GM23338 (cell line): ENCODE measurements at places on chromosomes 3 and 15.

- DNase-seq: no peak
These were observed 24.7 kb upstream of the MCTP2 start for GRCh38 chr15:94206463-94207167.

GRCh38 chr3:153591561-153592245 lies 429.7 kb downstream of the RAP2B start:
- DNase-seq: no peak

GRCh38 chr3:10982782-10983181 lies 9.8 kb upstream of the SLC6A1 start:
- DNase-seq: no peak

GRCh38 chr15:100663915-100664281 lies 61.5 kb downstream of the ASB7 start:
- DNase-seq: no peak

DNA sequence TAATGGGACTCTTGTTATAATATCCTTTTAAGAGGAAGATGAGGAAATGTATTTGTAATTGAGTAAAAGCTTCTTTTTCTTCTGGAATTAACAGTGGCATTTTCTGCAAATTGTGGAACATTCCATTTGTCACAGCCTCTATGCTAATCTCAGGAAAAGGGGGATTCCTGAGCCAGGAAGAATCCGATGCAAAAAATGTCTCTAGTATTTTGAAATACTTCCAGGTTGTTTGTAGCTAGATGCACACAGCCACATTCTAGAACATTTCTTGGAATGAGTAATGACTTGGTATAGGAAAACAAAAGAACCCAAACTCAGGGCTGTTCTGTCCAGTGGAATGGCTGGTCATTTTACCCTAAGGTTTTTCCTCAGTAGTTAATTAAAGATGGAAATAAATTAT lies 98.5 kb upstream of the SLC2A2 start:
- no peak for DNase-seq

DNA sequence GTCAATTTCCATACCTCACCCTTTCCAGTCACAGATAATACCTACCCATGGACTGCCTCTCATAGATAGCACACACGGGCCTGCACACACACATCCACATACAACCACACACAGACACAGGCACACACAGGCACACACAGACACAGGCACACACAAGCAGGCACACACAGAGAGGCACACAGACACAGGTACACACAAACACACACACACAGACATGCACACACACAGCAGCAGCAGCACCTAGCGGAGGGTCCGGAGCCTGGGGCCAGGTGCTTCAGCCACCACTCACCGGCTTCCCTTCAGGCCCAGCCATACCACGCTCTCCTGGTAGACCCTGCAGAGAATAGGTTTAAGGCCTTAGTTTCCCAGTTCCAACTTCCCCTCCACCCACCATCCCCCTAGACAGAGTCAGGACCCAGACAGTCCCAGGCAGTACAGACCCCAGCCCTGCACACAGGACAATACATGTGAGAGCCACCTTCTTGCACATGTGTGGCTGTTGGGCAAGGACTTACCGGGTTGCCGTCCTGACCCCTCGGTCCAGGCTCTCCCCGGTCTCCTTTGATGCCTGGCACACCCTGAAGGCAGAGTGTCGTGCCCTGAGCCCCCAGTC lies 10.5 kb upstream of the UCN2 start:
- DNase-seq: no peak

DNA sequence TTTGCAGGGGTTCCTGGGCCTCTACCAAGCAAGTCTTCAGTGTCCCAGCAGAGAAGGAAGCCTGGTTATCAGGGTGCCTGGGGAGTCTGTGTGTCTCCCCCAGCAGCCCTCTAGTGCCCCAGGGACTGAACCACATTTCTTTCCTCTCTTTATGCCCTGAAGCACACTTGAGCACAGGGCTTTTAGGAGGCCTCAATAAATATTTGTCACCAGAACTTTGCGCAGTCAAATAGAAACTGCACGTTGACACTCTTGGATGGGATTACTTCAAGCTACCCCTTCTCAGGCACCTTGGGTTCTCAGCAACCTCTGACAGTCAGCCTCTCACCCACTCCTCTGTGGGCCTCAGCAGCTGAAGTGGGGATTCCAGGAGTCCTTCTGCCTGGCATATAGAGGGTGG lies 226.6 kb upstream of the HES1 start:
- DNase-seq: no peak

DNA sequence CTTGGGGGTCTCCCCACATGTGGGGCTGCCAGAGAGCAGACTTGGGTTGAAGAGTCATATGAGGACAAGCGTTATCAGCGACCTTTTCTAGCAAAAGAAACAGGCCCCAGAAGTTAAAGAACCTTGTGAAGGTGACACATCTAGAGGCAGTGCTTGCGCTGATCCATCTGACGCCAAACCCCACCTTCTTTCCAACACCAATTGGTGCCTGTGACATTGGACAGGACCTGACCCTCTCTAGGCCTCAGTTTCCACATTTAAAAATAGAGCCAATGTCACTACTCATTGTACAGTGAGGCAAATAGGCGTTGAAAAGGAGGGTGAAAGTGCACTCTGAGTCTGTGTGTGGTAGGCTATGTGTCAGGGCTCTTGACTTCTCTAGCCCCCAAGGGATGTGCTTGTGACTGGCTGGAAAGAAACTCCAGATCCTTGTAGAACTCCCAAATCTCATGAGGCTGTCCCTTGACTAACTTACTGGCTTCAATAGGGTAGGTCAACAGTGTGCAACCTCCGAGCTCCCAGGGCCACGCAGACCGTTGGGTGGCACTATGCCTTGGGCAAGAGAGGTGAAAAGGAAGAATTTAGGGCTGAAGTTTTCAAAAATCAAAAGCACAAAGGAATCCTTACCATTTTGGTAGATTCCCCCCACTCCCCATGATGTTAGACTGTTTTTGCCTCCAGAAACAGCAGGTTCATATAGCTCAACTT lies 666 bp upstream of the FAM219B start:
- peak; percentile 34 for DNase-seq

- DNase-seq: peak; percentile 83
These were observed 45.4 kb upstream of the TMC3 start for GRCh38 chr15:81419332-81419943.

GRCh38 chr15:98433346-98433745 lies 215.0 kb upstream of the IGF1R start:
- no peak for DNase-seq

DNA sequence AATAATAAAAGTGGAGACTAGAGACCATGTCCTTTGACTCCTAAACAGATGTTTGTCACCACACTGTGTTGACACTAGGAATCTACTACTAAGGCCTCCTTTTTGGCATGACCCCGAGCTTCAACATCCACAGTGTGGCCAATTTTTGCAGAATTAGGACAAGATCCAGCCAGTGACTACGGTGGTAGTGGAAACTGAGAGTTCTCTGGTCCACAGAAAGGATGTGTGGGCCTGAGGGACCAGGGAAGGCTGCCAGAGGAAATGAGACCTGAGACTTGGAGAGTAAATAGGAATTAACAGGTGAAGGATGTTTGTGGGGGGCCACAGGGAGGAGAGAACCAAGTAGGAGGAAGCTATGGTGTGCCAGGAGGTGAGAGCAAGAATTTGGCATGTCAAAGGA lies 122.7 kb downstream of the CHCHD6 start:
- no peak for DNase-seq

GRCh38 chr3:64316971-64317370 lies 91.7 kb upstream of the PRICKLE2 start:
- no peak for DNase-seq

- DNase-seq: no peak
These were observed 36.1 kb upstream of the TIPARP start for GRCh38 chr3:156638271-156638670.

DNA sequence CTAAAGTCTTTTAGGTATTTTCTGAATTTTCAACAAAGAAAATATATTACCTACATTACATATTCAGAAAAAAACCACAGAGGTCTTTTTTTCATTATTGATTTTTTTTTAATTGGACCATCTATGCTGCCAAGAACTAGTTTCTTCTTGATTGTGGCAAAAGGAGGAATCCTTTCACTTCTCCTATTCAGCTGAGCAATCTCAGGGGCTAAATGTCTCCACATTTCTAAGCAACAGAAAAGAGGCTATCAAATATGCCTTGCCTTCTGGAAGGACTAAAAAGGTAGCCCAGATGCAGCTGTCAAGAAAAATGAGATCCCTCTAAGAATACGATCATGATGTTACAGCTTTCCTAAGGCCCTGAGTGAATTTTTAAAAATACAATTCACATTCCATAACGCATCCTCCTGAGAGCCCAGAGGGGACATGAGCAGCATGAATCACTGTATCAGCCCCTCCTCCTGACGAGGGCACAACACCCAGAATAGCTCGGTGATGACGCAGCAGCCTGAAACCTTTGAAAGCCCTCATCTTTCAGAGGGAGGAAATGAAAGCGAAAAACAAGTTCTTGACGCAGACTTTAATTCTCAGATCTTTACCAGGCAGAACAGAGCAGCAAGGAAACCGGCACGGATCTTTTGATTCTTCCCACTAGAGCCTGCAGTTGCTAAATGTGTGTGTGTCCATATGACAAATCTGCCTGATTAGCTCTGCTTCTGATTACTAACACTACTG lies 24.6 kb downstream of the RUBCN start:
- DNase-seq: peak; percentile 79

GRCh38 chr15:57867970-57868798 lies 161.7 kb downstream of the POLR2M start:
- DNase-seq: no peak

DNA sequence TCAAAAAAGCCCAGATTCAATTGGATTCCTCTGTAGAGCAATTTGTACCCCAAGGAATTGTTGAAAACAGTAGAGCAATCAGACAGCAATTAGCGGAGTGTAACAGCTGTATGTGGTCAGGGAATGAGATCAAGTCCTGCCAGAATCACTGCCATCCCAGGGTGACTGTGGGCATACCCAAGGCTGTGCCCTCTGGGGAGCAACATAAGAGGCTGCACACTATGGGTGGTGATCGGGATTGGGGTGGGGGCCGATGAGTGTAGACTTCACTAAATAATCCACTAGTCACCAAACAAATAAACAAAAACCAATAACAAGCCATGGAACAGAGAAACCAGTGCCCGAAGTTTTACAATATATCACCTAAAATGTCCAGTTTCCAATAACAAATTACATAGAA lies 12.1 kb upstream of the ELP6 start:
- no peak for DNase-seq

DNA sequence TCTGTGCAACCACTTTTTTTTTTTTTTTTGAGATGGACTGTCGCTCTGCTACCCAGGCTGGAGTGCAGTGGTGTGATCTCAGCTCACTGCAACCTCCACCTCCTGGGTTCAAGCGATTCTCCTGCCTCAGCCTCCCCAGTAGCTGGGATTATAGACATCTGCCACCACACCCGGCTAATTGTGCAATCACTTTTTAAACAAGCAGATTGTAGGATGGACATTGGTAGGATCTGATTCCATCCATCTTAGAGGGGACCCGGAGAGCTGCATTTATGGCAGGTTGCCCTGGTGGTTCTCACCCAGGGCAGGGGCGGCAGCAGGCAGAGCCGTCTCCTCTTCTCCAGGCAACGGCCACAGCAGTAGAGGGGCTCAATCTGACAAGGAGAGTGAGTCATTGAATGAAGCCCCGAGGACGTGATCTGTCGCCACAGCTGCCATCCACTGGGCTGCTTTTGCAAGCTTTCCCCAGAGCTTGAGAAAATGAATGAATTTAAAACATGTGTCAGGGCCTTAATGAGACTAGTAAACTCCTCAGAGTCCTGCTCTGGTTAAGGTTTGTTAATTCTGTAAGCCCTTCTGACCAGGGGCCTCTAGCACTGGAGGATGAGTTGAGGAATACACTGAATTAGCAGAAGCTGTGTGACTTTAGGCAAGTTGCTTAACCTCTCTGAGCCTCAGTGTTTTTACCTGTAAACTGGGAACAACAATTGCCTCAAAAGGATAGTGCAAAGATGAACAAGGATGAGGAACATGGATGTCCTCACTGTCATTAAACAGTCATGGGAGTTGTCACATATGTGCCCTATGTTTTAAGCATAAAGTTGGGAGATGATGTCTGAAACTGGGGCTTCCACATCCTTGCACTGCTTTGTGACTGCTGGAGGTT lies 129.1 kb downstream of the ASB7 start:
- no peak for DNase-seq

DNA sequence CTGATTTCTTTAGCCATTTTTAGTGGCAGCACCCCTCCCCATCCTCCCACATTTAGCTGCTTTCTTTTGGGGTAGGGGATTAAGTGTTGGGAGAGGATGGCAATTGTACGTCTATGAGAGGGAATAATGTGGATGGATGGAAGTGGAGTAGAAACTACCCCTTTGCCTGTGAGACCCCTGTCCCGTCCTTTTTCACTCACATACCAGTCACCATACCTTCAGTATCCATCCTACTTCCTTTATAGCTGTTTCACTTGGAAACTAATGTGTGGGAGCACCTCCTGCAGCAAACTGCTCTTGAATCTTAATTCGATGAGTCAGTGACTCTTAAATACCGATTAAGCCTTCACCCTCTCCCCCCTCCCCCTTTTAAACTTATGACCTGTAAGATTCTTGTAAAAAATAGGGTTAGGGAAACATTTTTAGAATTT lies 730 bp downstream of the SPRED1 start:
- peak; percentile 60 for DNase-seq

GRCh38 chr3:156837115-156837514 lies 11.0 kb downstream of the LEKR1 start:
- DNase-seq: no peak

GRCh38 chr3:102714567-102714966 lies 279.8 kb downstream of the ZPLD1 start:
- DNase-seq: no peak

DNA sequence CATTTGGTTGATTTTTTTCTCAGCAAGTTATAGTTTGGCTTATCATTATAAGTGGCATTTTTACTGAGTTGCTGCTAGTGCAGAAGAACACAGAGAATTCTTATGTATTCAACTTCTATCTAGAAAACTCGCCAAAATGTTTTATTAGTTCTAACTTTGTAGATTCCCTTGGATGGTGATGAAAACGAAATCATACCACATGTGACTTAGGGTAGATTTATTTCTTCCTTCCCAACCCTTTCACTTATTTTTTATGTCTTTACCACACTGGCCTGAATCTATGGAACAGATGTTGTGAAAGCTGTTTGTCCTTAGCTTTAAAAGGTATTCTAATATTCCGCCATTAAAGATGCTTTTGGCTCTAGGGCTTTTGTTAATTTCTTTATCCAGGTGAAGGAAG lies 503.3 kb upstream of the CFAP20DC start:
- no peak for DNase-seq

- peak; percentile 71 for DNase-seq
These were observed 654 bp downstream of the PIK3CA start for GRCh38 chr3:179148616-179149405.

- no peak for DNase-seq
These were observed 348.5 kb upstream of the PROK2 start for GRCh38 chr3:72133329-72134011.

DNA sequence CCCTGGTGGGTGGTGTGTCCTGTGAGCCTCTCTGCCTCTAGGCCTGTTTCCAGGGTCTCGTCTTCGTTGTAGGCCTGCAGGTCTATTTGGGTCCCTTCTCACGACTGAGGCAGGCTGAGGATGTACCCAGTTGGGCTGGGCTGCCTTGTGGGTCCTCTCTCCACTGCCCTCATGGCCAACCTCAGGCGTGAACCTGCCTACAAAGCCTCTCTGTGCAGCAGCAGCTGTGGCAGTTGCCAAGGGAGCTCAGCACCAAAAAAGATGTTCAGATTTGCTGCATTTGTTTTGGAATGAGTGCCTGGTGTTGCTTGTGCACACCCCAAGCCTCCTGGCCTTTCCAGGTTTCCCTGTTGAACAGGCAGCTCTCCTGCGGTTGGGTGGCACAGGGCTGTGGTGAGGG lies 13.4 kb downstream of the KLF13 start:
- DNase-seq: no peak

GRCh38 chr3:135973841-135974240 lies 8.3 kb downstream of the PPP2R3A start:
- no peak for DNase-seq

- DNase-seq: no peak
These were observed 667 bp upstream of the KLHDC8B start for GRCh38 chr3:49170744-49171118.
